Prostate gland (tissue), 2 donors: ENCODE measurements at places on chromosomes 1 and 21. TPM values are rescaled to one million over a fixed set of nuclear protein-coding genes. Genes with fewer than 3 reads are reported as not detected.

DNA sequence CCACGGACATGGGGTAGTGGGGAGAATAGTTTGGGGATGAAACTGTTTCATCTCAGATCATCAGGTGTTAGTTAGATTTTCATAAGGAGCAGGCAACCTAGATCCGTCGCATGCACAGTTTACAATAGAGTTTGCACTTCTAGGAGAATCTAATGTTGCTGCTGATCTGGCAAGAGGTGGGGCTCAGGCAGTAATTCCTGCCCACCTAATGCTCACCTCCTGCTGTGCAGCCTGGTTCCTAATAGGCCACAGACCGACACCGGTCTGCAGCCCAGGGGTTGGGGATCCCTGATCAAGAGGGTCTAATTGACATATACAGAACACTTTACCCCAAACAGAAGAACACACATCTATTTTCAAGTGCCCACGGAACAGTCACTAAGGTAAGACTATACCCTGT lies 275.1 kb downstream of the PTPRU start:
- H3K36me3 ChIP-seq: no peaks in the 10 kb centered on the region
- no peaks in the 10 kb centered on the region for H3K4me1 ChIP-seq

DNA sequence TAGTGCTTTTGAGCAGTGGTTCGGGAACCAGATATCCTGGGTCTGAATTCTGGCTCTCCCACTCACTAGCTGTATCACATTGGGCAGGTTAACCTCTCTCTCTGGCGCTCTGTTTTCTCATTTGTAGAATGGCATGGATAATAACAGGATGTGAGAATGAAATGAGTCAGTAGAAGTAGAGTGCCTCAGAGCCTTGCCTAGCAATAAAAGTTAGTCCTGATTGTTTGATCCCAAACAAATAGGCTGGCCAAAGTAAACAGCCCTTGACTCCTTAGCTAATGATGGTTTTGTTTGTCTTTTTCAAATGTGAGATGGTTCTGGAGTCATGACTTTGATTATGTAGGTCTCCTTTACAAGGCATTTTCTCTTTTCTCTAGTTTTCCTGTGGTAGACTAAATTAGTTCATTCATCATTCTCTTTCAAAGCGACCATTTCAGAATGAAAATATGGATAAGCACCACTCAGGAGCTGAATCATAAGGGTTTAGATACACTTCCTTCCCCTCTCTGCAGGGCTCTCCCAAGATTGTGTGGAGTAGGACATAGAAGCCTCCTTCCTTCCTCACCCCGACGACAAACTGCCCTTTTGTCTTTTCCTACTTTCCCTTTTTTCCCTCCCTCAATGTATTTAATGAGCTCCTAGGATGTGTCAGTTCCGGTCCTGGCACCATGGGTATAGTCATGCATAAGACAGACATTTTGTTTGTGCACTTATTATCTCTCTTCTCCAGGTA lies 23.1 kb downstream of the KIAA0040 start:
- DNase-seq: no peak
- H3K27ac ChIP-seq: no peak overlapping the region
- H3K36me3 ChIP-seq: no peaks in the 10 kb centered on the region
- no peak overlapping the region for H3K4me3 ChIP-seq
- no peaks in the 10 kb centered on the region for H3K4me1 ChIP-seq

GRCh38 chr21:42231756-42232155 lies 12.8 kb downstream of the ABCG1 start:
- no peak overlapping the region for H3K27ac ChIP-seq
- H3K4me1 ChIP-seq: peaks cover 25% of the 10 kb centered on the region
- H3K4me3 ChIP-seq: no peak overlapping the region
- no peak for DNase-seq
- no peaks in the 10 kb centered on the region for H3K36me3 ChIP-seq

The SLC22A15 gene
- total RNA-seq: 6.7 TPM

The CFHR2 gene
- not detected for total RNA-seq

The LCE1C gene
- not detected for total RNA-seq
